ENCODE measurements at places on chromosomes 6 and 20.

- no peak for DNase-seq
Observed at GRCh38 chr6:20979076-20979475, 444.8 kb downstream of the CDKAL1 start.

DNA sequence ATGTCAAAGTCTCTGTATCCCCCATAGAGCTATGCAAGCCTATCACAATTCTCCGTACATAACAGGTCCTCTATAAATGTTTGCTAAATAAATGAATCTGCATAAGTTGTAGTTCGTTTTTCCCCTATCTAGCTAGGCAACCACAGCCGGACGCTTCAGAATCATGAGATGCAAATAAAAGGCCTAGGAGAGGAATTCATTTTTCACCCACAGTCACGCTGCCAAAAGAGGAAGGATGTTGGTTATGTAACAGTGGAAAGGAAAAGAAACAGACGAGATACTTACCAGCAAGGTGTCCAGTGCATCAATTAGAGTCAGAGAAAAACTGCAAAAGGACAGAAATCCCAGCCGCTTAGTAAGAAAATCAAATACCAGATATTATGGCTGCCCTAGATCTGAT lies 2.4 kb downstream of the EDEM2 start:
- DNase-seq, result no peak

DNA sequence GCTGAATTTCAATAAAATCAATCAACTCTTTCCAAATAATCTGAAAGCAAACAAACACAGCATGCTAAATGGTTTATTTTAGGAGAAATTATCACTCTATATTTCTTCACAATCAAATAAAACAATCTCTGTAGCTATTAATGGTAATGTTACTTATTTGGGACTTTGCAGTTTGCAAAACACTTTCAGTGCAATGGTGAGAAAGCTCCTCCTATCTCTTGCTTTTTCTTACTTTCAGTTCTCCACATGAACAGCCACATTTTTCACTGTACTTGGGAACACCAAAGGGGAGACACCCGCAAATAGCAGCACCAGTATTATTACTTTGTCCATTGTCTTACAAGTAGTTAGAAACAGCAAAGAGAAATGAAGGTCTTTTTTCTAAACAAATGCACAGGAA lies 92.4 kb downstream of the DST start:
- no peak for DNase-seq

GRCh38 chr20:4811661-4812181 lies 90.0 kb downstream of the PRND start:
- DNase-seq, result peak; percentile 39

DNA sequence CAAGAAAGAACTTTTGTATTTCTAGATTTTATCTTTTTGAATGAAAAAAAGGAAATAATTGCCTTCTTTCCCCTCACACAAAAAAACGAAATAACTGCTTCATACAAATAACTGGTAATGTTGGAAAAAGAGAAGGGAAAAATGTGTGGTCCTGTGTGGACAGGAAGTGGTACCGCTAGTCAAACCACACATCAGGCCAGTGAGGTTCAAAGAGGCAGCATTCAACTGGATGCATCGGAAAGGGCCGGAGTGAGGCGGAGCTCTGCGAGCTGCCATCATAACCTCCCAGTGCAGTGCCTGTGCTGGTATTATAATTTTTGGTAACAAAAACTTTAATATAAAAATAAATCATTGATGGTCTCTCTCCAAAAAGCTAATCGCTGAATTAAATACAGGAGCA lies 111.2 kb downstream of the IRF4 start:
- DNase-seq, result no peak

- DNase-seq, result no peak
Observed at GRCh38 chr20:35833241-35833640, 61.4 kb downstream of the PHF20 start.

GRCh38 chr6:127912914-127913313 lies 12.1 kb upstream of the THEMIS start:
- no peak for DNase-seq

DNA sequence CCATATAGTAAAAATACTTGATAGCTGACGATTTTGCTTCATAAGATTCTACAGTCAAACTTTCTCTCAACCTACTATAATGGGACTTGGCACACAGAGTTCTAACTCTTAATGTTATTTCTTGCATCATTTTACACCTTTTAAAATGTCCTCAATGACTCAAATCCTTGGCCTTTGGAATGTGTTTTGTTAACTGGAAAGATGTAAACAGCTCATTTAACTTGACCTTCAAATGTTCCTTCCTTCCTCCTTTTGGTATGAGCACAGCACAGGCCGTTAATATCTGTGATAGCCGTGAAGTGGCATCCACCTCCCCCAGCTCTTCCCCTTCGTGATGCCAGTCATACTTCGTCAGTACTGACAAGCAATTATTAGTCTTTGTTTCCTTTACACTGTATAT lies 972.0 kb upstream of the CITED2 start:
- no peak for DNase-seq

DNA sequence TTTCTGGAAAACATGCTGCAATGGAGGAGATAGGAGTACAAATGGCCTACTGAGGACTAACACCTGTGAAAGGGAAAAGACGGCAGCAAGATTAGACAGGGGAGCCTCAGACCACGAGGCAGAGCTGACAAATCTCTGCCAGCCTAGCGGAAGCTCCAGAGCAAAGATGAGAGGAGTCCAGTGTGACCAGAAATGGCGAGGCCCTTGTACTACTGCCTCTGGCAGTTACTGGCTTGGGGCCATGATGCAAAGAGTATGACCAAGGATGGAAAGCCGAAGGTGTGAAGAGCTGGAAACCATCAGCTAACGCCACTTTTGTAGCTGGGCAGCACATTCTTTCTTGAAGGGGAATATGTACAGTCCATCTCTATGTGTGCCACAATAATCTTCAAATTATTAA lies 55.4 kb downstream of the RALGAPA2 start:
- DNase-seq, result no peak

DNA sequence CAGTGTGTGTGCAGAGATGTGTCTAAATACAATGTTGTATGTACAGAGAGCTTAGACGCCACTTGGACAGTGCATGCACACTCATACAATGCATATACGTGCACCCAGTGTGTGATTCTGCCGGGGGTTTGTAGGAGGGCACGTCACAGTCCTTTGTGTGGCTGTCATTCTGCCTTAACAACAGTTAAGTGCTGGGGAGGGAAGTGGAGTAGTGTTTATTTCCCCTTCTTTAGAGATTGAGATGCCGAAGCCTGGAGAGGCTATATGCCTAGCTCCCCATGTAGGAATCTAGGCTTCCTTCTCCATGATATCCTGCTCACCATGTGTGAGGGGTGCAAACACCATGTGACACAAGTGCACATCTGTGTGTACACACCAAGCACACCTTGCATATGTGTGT lies 38.2 kb downstream of the MDFI start:
- no peak for DNase-seq

DNA sequence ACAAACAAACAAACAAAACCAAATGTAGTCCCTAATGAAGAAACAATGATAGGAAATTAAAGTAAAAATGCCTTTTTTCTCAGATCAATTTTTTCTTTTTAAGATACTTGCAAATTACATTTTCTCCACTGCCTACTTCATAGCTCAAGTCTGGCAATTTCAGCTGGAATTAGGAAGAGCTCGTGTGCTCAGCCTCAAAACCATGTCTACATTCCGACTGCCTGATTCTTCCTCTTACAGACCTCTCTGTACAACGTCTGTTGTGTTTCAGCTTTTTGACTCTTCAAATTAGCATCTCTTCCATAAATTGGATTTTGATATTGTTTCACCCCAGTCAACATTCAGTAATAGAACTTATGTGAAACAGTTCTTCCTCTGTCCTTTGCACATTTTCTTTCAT lies 9.3 kb upstream of the EDN1 start:
- no peak for DNase-seq

GRCh38 chr6:39999006-39999867 lies 65.0 kb upstream of the MOCS1 start:
- DNase-seq, result no peak

- no peak for DNase-seq
Observed at GRCh38 chr20:6886065-6886729, 118.7 kb downstream of the BMP2 start.

DNA sequence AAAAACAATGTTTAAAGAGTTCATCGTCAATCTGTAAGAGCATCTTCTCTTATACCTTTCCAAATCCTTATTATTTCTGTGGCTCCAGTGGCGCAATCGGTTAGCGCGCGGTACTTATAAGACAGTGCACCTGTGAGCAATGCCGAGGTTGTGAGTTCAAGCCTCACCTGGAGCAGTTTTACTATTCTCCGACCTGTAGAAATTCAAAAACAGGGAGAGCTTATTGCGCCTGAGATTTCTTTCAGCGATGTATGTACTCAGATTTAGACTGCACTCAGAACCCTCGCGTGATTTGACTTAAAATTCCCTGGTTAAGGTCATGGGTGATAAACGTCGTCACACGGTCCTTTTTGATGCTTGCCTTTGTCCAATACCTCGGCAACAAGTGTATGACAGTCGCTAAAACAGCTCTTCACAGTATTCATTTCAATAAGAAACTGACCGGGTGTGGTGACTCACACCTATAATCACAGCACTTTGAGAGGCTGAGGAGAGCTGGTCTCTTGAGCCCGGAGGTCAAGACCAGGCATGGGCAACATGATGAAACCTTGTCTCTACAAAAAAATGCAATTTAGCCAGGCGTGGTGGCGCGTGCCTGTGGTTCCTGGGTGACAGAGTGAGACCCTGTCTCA lies 11.9 kb downstream of the GPX5 start:
- peak; percentile 38 for DNase-seq

DNA sequence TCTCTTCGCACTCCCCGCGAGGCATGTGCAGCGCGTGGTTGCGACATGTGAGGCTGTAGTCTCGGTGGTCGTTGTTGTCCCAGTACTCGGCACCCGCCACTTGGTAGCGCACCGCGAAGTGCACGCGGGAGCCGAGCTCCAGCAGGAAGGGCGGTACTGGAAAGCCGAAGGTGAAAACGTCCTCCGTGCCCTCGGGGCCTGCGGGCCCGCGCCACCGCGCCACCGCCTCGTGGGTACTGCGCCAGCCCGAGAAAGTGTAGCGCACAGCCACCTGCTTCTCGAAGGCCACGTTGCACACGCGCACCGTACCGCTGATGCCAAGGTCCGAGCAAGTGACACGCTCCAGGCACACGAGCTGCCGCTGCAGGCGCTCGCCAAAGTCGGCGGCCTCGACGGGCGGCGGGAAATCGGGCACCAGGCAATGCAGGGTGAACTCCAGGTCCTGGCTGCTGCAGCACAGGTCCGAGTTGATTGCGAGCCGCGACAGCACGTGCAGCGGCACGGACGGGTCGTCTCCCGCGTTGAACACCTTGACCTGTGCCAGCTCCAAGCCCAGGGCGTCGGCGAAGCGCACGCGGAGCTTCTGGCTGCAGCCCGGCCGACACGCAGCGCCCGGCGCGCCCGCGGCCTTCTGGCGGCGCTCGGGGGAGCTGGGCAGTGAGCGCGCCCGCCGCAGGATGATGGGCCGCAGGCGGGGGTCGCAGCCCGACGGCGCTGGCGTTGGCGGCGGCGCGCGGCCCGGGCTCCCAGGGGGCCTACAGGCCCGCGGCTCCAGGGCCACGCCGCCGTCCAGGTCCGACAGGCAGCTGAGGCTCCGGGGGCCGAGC lies 840 bp downstream of the PPP1R3D start:
- DNase-seq, result no peak

DNA sequence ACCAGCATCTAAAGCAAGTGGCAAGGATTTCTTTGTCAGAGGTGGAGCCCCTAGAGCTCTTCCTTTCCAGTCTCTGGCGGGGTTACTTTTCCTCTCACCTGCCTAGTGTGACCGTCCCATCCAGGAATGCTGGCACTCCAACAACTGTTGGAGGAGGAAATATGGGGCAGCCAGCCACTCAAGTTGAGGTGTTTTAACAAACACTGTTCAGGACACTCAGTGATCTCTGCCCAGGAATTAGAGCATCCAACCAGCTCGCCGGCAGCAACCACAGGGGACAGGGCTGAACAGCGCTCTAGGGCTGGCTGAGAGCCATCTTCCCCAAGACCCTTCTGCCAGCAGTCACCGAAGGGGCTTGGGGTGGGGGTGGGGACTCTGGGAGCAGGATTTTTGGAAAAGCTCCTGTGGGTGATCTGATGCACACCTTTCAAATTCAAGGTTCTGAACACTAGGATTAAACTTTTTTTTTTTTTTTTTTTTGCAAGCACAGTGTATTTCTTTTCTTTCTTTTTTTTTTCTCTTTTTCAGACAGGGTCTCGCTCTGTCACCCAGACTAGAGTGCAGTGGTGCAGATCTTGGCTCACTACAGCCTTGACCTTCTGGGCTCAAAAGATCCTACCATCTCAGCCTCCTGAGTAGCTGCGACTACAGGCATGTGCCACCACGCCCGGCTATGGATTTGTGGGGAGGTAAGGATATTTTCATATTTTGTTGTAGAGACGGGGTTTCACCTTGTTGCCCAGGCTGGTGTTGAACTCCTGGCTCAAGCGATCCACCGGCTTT lies 28.4 kb upstream of the KCNK16 start:
- no peak for DNase-seq

GRCh38 chr20:33810885-33811775 lies at the start of gene CHMP4B:
CHMP4B (plus strand) TSS chr20:33811348; CDS start chr20:33811469, 121 bp downstream.
- DNase-seq, result peak; percentile 98

DNA sequence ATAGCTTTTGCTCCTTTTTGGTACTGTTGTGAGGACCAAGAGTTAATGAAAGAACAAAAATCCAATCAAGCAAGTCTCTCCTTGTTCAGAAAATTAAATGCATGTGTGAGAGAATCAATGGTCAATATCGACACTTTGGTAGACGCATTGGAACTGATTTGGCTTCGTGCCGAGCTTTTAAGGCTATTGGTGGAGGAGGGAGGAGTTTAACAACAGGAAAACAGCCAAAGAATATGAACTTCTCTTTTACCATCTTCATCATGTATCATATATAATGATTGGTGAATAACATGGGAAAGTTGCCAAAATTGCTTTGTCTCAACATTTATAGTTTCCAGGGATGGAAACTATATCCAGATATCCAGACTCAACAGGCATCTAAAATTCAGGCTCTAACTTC lies 266.5 kb upstream of the CITED2 start:
- no peak for DNase-seq

- no peak for DNase-seq
Observed at GRCh38 chr6:26211963-26212362, 124.7 kb downstream of the HFE start.

DNA sequence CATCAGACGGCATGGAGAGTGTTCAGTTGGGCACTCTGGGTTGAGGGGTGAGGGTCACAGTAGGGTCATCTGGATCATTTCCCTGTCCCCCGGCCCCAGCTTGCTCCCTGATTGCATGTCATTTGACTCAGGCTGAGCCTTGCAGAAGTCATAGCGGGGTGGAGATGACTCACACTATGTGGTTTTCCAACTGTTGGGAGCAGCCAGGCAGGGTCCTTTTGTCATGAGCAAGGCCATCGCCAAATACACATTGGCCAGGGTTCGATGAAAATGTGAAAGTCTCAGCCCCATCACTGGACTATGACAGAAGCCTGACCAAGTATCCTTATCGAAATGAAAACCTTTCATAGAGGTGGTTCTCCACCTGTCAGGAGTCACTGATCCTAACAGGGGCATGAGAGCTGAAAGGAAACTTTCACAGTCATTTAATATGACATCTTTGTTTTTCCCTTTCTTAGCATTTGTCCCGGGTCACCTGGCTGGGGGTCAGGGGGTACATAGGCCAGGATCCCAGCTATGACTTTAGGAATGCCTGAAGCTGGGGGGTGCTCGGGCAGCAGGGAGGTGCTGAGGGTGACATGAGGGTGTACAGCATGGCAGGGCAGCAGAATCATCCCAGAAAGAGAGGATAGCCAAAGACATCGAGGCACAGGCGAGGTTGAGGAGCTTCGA lies 70.2 kb upstream of the CD93 start:
- DNase-seq, result no peak

GRCh38 chr6:99330159-99330558 lies 19.3 kb downstream of the FAXC start:
- peak; percentile 64 for DNase-seq

Data from stimulated activated CD4-positive, alpha-beta T cell treated with anti-CD3 and anti-CD28 coated beads, Interleukin-2, amount 100 ng/mL, for 24 hours (primary cell).